NCI-H187 treated with DMSO at 0.1 percent for 48 hours (cell line): ENCODE measurements at places on chromosomes 7 and 10.

DNA sequence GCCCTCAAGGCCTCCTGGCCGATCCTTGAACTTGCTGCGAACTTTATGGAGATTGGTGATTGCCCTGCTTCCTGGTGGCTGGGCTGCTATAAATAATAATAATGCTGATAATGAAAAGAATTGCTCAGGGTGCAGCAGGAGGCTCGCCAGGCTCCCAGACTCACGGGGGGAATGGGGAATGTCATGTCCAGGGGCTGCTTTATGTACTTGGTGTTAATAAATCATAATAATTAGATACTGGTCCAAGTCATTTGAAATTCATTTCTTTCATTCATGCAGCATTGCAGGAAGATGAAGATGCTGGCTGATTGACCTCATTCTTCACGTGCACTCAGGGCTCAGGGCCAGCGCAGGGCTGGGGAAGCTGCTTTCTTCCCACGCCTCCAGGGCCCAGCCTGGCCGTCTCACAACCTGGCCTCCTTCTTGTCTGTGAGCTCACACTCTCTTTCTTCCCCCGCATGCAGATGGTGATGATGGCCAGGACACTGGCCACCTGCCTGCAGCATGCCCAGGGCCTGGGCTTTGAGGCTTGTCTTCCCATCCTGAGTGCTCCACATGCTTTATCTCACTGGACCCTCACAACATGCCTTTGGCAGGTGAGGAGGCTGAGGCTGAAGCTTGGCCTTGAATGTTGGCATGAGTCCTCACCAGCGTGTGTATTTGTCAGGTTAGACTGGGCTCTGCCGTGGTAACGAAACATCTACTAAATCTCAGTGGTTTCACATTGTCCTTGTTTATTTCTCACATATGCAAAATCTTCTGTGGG, 138.4 kb upstream of the TNS3 start:
- DNase-seq: no peak

- no peak for DNase-seq
Measured at GRCh38 chr7:140200061-140200989, 23.5 kb upstream of the KDM7A start.

- no peak for DNase-seq
Measured at GRCh38 chr7:109763611-109764010, 1193.9 kb downstream of the DNAJB9 start.

DNA sequence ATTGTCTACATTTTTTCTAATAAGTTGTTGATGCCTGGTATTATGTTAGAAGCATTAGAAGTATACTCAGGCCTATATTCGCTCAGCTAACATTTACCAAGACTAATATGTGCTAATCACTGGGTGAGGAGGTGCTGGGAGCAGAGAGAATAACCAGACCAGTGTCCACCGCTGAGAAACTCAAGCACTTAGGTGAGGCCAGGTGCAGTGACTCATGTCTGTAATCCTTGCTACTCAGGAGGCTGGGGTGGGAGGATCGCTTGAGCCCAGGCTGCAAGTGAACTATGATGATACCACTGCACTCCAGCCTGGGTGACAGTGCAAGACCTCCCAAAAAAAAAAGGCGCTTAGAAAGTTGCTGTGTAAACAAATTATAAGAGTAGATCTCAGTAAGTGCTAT, 182.2 kb upstream of the AOAH start:
- no peak for DNase-seq

DNA sequence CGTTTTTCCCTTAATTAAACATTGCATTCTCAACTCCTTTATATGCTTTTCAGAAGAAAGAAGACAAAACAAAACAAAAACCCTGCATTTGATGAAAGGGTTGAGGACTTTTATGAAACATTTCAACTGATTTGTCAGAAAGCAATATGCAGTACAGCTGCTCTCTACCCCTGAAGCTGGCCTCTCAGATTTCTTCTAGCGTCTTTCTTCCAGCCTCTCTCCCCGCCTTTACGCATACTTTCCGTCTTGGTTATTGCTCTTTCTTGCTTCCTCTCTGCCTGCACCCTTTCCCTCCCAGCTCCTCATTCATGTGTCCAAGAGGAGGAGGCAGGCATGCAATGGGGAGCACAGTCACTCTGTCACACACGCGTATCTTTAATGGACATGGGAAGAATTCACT, 91.0 kb upstream of the COL1A2 start:
- DNase-seq: no peak

- DNase-seq: no peak
Measured at GRCh38 chr10:126702181-126702580, 31.7 kb upstream of the C10orf90 start.

GRCh38 chr10:47092376-47092775, 181.1 kb downstream of the PTPN20 start:
- no peak for DNase-seq

- no peak for DNase-seq
Measured at GRCh38 chr10:119657725-119658124, 6.5 kb downstream of the BAG3 start.

DNA sequence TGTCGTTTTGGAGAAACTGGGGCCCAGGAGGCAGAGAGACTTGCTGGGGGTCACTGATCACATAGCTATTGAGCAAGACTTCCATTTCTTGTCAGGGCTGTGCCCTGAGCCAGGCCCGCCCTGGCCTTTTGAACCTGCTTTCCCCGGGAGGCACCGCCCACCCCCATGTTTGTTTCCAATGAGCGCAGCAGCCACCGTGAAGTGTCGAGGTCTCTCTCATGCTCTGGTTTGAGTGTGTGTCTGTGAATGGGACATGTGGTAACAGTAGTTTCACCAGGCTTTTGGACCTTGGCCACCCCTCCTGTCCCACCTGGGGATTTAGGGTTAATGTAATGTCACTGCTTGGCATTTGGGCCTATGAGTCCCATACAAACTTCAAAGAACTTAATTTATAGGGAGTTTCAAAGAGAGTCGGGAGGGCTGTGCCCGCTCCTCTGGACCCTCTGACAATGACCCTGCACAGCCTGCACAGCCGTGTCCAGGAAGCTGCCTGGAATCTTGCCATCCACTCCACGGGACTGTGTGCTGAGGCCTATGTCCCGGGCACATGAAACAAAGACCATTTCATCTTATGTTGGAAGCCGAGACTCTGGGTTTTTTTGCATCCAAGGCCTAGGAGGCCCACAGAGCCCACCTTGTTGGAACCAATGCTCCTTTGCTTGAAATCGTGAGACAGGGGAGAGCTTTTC, 6.3 kb downstream of the PRF1 start:
- DNase-seq: no peak

- no peak for DNase-seq
Measured at GRCh38 chr10:79409726-79410085, 35.7 kb downstream of the ZCCHC24 start.

DNA sequence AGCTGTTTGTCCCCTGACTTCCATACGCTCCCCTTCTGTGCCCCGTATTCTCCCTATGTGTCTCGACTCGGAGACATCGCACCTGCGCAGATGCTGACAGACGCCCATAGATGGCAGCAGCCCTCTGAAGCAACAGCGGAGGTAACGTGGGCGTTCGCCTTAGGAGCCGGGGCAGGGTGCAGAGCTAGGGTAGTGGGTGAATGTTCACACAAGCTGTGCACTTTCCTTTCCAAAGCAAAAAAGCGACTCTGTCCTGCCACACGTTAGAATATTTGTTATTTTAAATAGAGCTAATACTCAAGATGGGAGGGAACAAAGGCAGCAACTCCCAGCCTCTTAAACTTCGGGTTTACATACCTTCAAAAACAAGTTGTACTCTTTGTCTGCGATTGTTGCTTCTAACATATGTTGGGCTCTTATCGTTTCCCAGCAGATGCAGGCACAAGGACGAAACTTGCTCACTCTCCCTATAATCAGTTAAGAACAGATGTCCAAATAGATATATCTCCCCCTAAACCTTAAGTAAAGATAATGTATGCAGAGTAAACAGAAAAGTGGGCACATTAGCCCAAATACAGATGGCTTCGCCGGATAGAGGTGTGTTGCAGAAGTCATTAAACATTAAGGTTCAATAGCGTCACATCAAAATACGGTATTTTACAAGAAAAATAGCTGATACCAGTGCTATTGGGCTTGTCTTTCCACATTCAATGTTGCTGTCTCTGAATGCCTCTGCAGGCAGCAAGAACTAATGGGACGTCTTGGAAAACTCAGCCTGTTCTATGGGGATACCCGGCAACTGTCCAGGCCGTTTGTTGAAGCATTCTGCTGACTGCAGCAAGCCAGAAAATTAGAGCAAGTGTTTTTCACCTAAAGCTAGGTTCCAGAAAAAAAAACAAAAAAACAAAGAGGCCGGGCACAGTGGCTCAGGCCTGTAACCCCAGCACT, 340.3 kb upstream of the PRKCQ start:
- DNase-seq: no peak

DNA sequence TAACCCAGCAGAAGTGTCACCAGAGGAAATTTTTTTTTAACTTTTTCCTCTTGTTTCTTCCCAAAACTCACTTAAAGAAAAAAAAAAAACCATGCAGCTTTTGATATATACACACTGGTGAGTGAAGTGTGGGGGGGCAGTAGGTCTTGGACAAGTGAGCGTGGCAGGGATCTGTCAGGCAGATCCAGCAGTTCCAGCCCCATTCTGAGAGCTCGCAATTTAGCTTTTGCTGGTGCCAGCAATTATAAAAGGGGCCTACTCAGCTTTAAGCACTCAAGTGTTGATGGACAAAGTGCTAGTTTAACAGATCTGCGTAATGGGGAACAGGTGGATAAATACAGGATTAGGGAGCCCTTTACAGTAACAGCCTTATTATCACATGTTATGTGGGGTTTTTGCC, 619.2 kb upstream of the GALNT17 start:
- no peak for DNase-seq

DNA sequence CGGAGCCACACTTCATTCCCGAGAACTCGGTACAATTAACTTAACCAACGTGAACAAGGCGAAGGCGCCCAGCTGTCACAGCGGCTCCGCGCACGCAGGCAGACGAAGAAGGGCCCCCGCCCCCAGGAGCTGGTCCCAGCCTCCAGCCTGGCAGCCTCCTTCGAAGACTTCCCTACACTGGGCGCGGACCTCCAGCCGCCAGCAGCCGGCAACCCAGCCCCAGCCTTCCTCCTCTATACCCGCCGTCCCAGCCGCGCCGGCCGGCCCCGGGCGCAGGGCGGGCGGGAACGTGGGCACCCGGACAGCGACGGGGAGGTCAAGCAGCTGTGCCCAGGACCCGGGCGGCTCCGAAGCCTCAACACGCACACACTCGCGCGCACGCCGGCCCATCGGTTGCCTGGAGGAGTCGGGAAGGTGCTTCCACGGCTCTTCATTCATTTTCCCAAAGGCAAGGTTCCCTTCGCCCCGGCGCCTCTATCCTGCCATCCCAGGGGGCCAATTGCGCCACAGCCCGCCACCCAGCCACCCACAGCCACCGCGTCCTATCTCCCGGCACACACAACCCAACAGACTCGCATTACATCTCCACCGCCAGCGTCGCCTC, 1.6 kb downstream of the CHST15 start:
- no peak for DNase-seq

GRCh38 chr7:901388-902154, 25.2 kb downstream of the GET4 start:
- peak; percentile 23 for DNase-seq
